A673 (cell line): ENCODE measurements at places on chromosomes 11 and 22. TPM values are rescaled to one million over a fixed set of nuclear protein-coding genes. Genes with fewer than 3 reads are reported as not detected.

The OR6A2 gene
- total RNA-seq: not detected in 2 replicates

The CSRP3 gene
- total RNA-seq: not detected in 2 replicates

The FADS3 gene
- total RNA-seq: 23.3 and 28.1 TPM in 2 replicates

The SPI1 gene
- total RNA-seq: not detected in 2 replicates

The TMPRSS13 gene
- total RNA-seq: not detected in 2 replicates

The DCHS1 gene
- total RNA-seq: 17.6 and 20.1 TPM in 2 replicates

The SAA4 gene
- total RNA-seq: not detected in 2 replicates

The C22orf15 gene
- 2.0 and 2.2 TPM in 2 replicates for total RNA-seq

The PRR33 gene
- not detected in 2 replicates for total RNA-seq

The TRIM48 gene
- total RNA-seq: not detected in 2 replicates

The PATE4 gene
- not detected in 2 replicates for total RNA-seq

The IL17REL gene
- not detected in 2 replicates for total RNA-seq

The DDTL gene
- not detected in 2 replicates for total RNA-seq

The SHANK2 gene
- 0.71 and 0.81 TPM in 2 replicates for total RNA-seq

The TMX2 gene
- total RNA-seq: 166 and 186 TPM in 2 replicates

The GNAZ gene
- total RNA-seq: 5.1 and 8.0 TPM in 2 replicates

The RASSF10 gene
- 0.15 TPM in 1 of 2 replicates, not detected in the other for total RNA-seq

The RFPL3 gene
- total RNA-seq: not detected in 2 replicates

The GNB1L gene
- 17.8 and 17.9 TPM in 2 replicates for total RNA-seq

The TSSK2 gene
- total RNA-seq: not detected in 2 replicates

The SYTL2 gene
- total RNA-seq: 0.59 and 0.77 TPM in 2 replicates

The SERPING1 gene
- total RNA-seq: 5.2 and 7.0 TPM in 2 replicates

The ARHGAP20 gene
- total RNA-seq: 7.9 and 8.4 TPM in 2 replicates

The SLCO2B1 gene
- 1.0 and 1.1 TPM in 2 replicates for total RNA-seq

The ISX gene
- total RNA-seq: not detected in 2 replicates

The SLC22A8 gene
- total RNA-seq: not detected in 2 replicates
